ENCODE measurements at places on chromosomes 2 and 18.

GRCh38 chr2:144511937-144512336 lies 8.0 kb downstream of the ZEB2 start:
- no peak for DNase-seq

DNA sequence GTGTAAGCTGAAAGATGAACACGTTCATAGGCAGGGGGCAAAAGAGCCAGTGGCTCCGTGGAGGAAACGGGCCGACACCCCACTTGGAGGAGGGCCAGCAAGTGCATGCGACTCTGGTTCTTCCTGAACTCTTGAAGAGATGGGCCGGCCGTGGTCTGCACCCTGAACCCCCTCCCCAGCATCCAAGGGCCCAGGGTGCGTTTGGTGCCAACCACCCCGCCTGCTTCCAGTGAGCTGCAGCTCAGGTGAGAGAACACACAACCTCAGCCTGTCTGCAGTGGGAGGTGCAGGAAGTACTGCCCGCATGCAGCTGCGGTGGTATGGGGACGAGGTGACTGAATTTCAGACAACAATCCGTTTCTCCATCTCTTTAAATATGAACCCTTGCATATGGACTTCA lies 58.9 kb downstream of the ADNP2 start:
- no peak for DNase-seq

DNA sequence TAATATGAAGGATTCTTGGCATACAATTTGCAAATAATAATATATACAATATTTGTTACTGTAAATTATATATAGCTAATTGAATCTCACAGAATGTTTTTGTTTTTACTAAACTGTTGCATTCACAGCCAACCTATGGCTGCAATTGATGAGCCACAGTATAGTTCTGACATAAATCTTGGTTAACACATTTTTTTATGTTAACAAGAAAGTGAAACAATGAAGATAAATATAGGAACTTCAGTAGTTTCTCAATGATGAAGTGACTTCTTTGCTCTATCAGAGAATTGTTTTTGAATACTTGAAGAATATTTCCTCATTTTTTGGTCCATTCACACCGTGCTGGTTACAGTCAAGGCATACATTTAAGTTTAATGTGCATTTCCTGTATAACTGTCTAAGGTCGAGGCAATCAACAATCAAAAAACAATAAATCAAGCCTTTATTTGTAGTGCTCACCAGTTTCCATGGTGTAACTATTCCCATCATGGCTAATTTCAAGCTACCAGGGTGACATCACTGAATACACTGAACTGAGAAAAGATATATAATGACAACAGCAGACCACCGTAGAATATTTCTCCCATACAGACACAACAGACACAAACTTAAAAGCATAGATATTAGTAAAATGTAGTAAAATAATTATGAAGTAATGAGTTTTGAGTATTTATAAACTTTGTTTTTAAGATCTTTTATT lies 12.9 kb upstream of the ETAA1 start:
- DNase-seq: no peak

DNA sequence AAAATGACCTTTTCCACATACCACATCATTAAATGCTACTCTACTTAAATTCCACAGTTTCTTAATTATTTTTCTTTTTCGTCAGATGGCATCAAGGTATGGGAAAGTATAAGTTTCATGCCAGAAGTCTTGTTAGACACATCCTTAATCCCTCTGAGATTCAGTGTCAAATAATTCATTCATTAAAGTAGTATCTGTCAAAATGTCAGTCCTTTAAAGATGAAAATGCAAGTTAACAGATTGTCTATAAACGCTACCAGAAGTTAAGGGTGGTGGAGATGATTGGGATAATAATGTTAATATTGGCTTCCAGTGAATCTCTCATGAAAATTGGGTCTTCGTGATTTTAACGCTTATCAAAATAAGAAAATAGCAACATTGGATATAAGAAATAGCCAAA lies 504.2 kb upstream of the LINC00305 start:
- no peak for DNase-seq

DNA sequence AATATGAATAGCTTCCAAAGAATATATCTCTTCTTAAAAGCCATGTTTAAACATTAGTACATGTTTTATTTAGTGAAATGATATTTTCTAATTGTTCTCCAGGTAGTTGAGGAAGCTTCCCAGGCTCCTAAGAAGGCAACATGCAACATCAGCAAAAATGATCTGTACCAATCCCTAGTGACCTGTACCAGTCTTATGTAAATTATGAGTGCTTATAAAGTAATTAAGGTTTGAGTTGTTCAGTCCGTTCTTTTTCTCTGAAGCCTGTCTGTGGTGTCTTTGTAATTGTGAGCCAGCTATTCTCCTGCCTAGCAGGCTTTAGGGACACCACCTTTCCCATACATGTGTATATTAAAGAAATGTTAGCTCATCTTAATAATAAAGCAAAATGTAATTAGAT lies 98.2 kb downstream of the PKP4 start:
- no peak for DNase-seq

GRCh38 chr2:198004921-198005829 lies 200.8 kb downstream of the PLCL1 start:
- DNase-seq: no peak

DNA sequence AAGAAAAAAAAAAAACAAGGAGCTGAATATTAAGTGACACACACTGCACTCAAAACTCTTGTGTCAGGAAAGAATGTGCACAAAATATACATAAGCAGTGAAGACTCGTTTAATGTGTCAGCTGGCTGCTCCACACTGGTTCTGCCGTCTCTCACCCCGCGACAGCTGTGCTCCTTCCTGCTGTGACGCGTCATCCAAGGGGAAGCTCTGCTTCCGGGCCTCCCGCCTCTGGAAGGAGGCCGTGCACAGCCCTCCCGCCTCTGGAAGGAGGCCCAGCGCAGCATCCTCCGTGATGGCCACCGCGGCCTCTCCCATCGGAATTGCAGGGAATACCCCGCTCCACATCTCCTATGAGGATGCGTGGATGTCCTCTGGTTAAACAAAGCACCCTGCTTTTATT lies 151.0 kb downstream of the HDAC4 start:
- peak; percentile 80 for DNase-seq

DNA sequence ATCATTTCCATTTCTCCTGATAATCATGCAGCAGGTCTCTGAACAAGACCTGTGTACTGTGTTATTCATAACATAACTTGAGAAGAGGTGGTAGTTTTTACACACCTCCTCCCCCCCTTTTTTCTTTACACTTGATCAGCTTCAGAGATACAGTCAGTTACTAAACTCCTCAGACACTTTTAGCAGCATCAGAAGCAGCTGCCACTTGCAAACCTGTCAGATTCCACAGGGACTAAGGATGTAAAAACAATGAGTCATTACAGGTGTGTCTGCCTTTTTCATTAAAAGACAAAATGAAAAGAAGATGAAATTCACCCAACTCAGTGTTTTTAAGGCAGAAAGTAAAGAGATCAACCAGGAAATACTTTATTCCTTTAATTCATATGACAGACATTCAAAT lies 254.0 kb downstream of the NRXN1 start:
- no peak for DNase-seq
